ENCODE measurements at places on chromosomes 6 and 20.

- no peak for DNase-seq
Measured at GRCh38 chr6:127195833-127196232, 70.8 kb upstream of the RNF146 start.

- no peak for DNase-seq
Measured at GRCh38 chr6:167493976-167494697, 169.3 kb downstream of the TTLL2 start.

DNA sequence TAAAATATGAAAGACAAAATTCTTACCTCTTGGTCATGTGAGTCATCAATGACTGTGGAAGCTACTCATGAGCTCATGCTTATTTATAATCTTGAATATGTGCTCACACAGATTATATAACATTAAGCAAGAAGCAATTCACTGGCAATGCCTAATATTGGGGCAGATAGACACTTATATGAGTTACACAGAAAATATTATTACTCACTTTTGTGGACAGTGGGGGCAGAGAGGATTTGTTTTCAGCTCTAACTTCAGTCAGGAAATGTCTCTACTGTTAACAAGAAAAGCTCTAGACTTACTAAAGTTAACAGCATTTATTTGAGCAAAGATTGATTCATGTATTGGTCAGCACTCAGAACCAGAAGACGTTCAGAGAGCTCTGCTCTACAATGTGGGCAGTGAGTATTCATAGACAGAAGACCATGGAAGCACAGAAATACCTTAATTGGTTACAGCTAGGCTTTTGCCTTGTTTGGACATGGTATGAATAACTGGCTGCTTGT lies 85.8 kb upstream of the AHI1 start:
- no peak for DNase-seq

GRCh38 chr6:91132461-91132860 lies 545.6 kb upstream of the MAP3K7 start:
- DNase-seq: no peak

Measured in D721Med (cell line).